Activated CD8-positive, alpha-beta memory T cell treated with anti-CD3 and anti-CD28 coated beads, Interleukin-2, amount 10 ng/mL, durations not matched to agents 7 days and 5 days (primary cell): ENCODE measurements at places on chromosomes 4 and X. TPM values are rescaled to one million over a fixed set of nuclear protein-coding genes. Genes with fewer than 3 reads are reported as not detected.

Gene C4orf36
- not detected for total RNA-seq

- DNase-seq = no peak
- H3K27me3 ChIP-seq = peaks cover 16% of the 10 kb centered on the region
- H3K4me3 ChIP-seq = no peak overlapping the region
- no peaks in the 10 kb centered on the region for H3K36me3 ChIP-seq
Measured at GRCh38 chr4:118905566-118905965, 16.9 kb downstream of the SYNPO2 start.

Gene EVC2
- 1.4 TPM for total RNA-seq

Gene OTUD5
- total RNA-seq = 65.2 TPM

DNA sequence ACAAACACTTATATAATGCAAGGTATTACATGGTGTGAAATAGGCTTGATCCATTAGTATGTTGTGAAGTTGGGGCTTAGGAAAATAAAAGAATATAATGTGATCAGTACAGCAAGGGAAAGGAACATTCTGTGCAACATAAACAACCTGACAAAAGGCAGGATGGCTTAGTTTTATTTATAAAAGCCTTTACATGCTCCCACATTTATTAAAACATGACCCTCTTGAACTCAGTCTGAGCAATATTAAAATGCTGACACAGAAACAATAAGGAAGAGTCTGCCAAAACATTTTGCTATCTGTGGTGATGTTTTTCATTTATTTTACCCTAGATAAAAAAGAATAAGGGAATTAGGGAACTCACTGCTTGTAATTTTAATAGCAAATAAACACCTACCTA is 519.7 kb downstream of the PCDH7 start:
- H3K36me3 ChIP-seq = no peaks in the 10 kb centered on the region
- H3K27ac ChIP-seq = no peak overlapping the region
- H3K4me1 ChIP-seq = no peaks in the 10 kb centered on the region
- H3K4me3 ChIP-seq = no peak overlapping the region

DNA sequence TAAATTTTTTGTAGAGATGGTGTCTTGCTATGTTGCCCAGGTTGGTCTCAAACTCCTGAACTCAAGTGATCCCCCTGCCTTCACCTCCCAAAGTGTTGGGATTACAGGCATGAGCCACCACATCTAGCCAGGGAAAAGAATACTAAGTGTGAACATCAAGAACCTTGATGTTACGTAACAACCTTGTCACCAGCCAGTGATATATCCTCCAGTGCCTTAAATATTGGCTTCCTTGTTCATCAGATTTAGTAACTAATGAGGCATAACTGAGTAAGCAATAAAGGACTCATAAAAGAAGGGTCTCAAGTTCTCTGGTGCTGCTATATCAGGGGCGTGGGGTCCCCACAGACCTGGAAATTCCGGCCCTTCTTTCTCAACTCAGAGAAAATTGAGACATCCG is 60.5 kb upstream of the ENPEP start:
- H3K4me3 ChIP-seq = no peak overlapping the region
- H3K4me1 ChIP-seq = no peaks in the 10 kb centered on the region
- no peak for DNase-seq
- peaks cover 4% of the 10 kb centered on the region for H3K27me3 ChIP-seq
- H3K27ac ChIP-seq = no peak overlapping the region
- H3K36me3 ChIP-seq = no peaks in the 10 kb centered on the region

DNA sequence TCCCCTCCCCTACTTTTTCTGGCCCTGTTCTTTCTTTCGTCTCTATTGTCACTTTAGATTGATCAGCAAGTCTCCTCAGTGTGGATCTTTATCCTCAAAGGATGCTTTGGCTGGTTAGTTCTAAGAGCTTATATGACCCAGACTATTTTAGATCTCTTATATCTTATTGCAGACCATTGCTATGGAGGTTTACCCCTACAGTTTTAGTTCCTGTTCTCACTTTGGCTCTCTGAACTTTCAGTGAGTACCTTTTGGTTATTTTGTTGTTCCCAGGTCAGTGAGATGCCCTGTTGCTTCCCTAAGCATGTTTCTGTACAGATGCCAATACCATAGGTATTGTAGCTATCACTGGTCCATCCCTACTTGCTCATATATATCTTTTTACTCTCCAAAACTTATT is 24.0 kb upstream of the MED14 start:
- no peak for DNase-seq
- no peak overlapping the region for H3K27ac ChIP-seq
- no peak overlapping the region for H3K4me3 ChIP-seq
- H3K36me3 ChIP-seq = no peaks in the 10 kb centered on the region
- no peaks in the 10 kb centered on the region for H3K27me3 ChIP-seq

Gene UGT2B10
- total RNA-seq = not detected

Gene JCHAIN
- total RNA-seq = not detected

DNA sequence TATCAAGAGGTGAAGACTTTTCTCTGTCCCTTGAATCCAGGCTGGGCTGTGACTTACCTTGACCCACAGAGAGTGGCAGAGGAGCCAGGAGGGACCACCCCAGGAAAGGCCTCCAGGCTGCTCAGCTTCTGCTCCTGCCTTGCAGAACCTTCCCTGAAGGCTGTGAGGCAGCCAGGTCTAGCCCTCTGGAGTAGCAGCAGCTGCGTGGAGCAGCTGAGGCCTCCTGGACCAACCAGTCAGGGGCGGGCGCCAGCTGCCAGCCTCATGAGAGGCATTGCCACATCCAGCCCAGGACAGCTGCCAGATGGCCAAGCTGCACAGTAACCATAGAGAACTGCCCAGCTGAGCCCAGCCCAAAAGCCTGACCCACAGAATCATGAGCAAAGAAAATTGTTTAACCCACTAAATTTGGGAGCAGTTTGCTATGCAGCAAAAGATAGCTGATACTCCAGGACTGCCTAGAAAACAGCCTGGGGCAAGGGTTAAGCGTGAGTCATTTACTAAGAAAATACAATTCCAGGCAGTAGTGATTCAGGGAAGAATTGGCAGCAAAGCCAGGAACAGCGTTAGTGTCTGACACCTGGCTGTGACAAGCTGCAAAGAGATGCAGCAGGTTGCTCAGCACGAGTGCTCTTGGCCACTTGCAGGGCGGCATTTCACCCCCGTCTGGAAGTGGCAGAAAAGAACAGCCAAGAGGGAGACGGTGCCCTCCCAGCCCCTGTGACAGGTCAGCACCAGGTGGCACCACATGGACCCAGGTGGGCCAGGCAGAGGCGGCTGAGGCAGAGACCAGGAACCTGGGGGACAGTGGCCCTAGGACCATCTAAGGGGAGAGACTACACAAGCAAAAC is 14.7 kb upstream of the PDE6B start:
- H3K4me1 ChIP-seq = no peaks in the 10 kb centered on the region
- H3K27ac ChIP-seq = no peak overlapping the region
- DNase-seq = no peak

Gene CXCL3
- total RNA-seq = not detected
